ENCODE measurements at places on chromosomes 4 and X.

GRCh38 chr4:28918871-28919270 is 1801.3 kb upstream of the PCDH7 start:
- DNase-seq, result no peak

- DNase-seq, result no peak
Measured at GRCh38 chrX:37926700-37927099, 79.3 kb upstream of the DYNLT3 start.

DNA sequence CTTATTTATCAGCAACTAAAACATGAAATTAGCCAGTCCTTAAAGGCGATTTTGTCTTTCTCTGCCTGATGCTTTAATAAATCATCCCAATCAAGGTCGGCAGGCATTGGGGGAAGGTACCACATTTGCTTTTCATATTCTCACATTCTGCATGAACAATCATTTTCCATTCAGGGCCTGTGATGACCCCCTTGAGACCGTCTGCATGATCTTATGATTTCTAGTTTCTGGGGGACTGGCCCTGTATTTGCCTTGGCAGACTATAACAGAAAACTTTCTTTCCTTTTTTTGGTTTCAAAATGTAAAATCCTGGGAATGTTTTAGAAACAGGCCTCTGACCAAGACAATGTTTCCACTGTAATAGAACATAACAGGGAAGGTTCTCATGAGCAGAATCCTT is 296.8 kb downstream of the IDS start:
- DNase-seq, result no peak

DNA sequence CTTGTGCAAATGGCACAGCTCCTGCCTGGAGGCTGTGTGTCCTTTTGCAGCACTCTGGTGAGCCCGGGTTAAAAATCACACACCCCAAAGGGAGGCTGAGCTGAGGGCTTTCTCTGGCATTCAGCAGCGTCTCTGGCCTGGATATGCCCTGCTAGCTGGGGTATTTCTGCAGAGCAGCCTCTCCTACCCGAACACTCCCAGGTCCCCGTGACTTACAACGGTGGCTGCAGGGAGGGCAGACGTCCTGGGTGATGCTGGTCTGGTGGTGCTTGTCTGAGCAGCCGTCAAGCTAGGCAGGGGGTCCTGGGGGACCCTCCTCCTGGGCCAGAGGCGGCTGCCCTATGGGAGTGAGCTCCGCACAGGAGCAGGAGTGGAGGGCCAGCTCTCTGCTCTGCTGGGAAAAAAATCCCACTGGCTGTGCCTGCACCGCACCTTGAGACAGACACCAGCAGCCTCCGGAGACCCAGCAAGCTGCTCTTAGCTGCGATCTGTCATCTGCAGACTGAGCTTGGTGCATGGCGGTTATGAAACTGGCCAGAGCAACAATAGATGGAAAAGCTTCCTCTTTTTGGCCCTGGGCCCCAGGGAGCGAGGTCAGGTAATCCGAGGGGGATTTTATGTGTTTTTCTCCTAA is 41.3 kb upstream of the ASMTL start:
- DNase-seq, result no peak

GRCh38 chr4:6327220-6327917 is 57.7 kb downstream of the WFS1 start:
- DNase-seq, result no peak

DNA sequence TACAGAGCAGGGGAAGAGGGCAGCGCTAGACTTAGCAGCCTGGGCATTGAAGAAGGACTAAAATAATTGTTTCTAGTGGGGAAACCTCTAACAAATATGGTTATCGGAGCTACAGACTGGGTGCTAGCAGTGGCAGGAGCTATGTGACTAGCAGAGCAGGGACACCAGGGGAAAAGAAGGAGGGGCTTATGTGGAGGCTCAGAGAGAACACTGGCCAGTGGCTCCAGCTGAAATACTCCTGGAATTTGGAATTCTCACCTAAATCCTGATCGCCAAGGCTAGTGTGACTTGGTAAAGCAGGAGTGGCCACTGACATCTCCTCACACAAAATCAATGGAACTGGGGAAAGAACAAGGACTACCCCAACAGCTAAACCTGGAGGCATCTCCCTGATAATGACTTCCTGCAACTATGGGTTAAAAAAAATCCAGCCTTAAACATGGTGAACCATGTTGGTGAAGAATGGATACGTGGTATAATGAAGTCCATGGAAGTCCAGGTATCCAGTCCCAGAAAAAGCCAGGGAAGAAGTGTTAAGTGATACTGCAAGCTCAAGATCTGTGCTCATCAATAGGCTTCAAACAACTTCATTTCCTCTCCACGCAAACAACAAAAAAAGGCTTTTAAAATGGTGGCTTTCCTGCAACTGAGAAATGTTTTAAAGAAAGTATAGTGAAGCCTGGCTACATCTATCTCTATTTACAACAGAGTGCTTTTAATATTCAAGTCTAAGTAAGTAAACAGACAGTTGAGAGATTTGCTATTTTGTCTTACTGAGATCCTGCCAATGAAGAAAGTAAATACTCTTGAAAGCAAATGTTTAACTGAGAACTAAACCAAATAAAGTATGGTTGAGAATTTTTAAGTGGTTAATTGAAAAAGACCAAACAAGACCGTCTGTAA is 1.8 kb downstream of the TAPT1 start:
- no peak for DNase-seq

DNA sequence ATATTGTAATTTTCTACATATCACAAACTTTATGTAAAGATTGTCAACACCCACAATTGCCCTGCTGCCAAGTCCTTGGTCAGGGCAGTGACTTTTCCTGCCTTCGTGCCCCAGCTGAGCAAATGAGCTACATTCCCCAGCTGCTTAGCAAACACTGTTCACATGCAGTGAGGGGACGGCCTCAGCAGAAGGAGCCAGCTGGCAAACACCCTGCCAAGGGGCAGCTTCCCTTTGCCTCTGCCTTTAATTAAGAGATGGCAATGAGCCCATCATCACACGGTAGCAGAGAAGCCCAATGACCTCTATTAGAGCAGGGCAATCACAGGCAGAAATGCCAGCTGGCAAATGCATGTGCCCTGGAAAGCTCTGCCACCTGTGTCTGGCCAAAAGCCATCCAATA is 253.4 kb downstream of the EPHA5 start:
- no peak for DNase-seq

GRCh38 chr4:41379230-41379629 is 122.5 kb downstream of the UCHL1 start:
- DNase-seq, result no peak

DNA sequence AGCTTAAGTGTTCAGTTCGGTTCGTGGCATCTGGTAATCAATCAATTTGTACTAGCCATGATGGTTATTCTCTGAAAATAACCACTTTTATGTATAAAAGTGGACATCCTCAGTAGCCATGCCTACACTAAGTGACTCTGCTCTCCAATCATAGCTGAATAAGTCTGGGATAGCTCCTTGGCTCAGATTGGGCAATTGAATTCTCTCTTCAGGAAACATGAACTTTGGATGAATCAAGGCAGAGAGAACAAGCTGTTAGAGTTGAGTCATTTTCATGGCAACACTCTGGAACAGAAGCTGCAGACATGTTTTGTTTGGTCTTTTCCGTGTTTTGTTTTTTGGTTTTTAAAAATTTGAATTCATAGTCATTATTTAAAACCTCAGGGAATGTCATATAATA is 66.8 kb upstream of the TMEM164 start:
- DNase-seq, result no peak

DNA sequence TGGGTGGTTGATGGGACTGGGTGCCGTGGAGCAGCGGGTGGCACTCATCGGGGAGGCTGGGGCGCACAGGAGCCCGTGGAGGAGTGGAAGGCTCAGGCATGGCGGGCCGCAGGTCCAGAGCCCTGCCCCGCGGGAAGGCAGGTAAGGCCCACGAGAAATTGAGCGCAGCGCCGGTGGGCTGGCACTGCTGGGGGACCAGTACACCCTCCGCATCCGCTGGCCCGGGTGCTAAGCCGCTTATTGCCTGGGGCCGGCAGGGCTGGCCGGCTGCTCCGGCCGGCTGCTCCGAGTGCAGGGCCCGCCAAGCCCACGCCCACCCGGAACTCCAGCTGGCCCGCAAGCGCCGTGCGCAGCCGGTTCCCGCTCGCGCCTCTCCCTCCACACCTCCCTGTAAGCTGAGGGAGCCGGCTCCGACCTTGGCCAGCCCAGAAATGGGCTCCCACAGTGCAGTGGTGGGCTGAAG is 85.1 kb upstream of the FAT4 start:
- DNase-seq, result no peak

- DNase-seq, result no peak
Measured at GRCh38 chr4:134539729-134540231, 338.2 kb upstream of the PABPC4L start.

DNA sequence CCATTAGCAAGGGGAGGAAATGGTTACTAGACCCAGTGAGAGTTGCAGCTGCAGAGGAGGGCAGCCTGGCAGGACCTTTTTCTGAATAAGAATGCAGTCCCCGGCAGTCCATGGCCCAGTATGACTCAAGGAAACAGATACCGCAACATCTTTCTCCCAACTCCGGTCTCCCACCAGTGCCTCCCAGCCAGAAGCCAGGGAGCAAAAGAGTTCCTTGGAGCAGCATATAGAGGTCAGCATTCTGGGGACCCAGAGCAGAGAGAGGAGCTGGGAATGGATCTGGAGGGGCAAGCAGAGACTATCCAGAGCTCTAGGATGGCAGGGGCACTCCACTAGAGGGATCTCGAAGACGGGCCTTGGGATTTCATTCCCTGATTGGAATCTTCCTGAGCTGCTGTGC is 339.2 kb upstream of the AADAT start:
- no peak for DNase-seq

DNA sequence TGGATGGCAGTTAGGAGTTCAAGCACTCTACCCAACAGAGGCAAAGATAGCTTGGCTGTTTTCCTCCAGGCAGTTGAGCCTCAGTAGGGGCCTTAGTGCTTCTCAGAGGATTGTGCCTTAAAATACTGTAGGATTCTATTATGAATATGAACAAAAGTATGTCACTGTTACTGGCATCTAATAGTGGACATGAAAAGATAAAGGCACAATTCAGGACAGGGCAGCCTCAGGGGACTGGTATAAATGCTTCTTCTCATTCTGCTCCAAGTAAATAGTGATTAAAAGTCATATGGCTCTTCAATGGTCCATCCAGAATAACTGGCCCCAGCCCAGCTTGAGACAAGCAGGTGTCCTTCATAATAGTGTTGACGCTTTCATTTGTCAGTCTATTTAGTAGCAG is 17.7 kb downstream of the COL4A6 start:
- no peak for DNase-seq

- no peak for DNase-seq
Measured at GRCh38 chr4:106210021-106210420, 106.0 kb downstream of the TBCK start.

- no peak for DNase-seq
Measured at GRCh38 chrX:109654516-109655109, 29.6 kb upstream of the KCNE5 start.

GRCh38 chrX:110402850-110403221 is 44.2 kb downstream of the RTL9 start:
- no peak for DNase-seq

- no peak for DNase-seq
Measured at GRCh38 chrX:35786271-35786670, 11.9 kb upstream of the MAGEB16 start.

GRCh38 chrX:36443007-36443406 is 523.5 kb downstream of the CFAP47 start:
- DNase-seq, result no peak

GRCh38 chr4:8739317-8739716 is 132.3 kb downstream of the HMX1 start:
- DNase-seq, result no peak

- no peak for DNase-seq
Measured at GRCh38 chr4:110587666-110588285, 35.1 kb downstream of the PITX2 start.

Data from RWPE2 (cell line).